ENCODE measurements at places on chromosomes 16 and 17.

DNA sequence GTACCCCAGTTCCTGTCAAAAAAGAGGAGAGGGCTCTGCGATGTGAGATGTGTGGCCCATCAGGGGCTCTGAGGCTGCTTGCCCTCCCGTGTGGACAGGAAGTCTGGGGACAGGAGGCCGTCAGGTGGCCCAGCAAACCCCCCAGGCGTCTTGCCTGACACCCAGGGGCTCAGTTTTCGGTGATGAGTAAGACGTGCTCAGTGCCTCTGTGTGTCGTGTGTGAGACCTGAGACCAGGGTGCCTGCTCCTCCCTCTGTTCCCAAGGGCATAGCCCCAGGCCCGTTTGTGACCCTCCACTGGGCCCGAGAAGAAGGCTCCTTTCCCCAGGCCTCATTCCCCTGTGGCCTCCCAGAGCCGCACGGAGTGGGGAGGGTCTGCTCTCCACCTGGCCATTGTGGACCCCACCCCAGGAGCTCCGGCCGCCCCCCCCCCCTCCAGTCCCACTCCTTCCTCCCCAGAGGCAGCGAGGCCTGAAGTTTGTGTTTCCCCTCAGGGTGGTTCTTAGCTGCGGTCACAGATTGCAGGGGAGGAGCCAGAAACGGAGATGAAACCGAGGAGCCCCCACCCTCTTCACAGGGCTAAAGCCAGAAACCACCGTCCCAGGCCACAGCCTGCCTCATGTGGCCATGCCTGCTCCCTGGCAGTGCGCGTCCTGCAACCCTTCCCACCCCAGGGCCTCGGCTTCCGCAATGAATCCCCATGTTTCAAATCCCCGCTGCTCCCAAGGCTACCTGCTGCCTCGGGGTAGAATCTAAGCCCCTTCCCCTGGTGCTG is 4.9 kb upstream of the ACTG1 start:
- no peak for DNase-seq

DNA sequence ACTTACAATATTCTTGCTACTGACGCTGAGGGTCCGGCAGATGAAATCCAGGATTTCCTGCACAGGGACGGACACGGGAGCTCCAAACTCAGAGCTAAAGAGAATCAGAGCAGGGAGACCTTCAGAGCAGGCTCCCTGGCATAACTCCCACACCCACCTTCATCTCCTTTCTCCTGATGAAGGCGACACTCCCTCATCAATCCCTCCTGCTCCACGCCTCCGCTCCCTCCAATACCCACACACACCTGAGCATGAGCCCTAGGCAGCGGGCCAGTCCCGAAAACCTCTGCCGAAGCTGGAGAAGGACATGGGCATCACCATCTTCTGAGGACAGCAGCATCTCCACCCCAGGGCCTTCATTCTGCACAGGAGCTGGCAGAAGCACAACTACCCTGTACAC is 28.1 kb downstream of the PELP1 start:
- no peak for DNase-seq

- DNase-seq, result no peak
These were observed 423.6 kb upstream of the CDH11 start for GRCh38 chr16:65545413-65545956.

DNA sequence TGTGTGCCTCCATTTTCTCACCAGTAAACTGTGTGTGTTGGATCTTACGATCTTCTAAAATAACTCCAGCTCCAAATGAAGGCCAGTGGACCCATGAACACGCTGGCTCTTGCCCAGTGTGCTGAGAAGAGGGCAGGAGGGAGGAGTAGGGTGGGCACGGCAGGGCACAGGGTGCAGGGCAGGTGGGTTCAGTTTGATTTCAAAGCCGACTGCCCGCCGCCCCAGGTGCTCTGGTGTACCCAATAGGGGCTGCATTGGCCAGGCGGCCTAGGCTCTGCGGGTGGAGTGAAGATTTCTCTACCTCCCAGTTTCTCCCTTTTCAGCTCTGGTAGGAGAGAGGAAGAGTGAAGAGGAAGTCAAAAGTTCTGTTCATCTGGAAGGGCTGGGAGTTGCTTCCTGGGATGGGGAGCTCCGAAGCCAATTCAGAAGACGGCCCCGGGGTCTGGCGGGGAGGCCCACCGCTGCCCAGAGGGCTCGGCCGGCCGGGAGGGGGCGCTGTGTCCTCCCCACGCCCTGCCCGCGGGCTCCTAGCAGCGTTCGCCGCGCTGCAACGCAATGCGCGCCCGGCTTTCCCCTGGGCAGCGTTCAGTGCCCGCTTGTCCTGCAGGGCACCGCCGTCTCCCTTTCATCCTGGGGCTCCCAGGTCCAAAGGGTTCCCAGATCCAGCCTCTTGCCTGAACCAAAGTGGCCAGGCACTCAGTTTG is 1.1 kb upstream of the CRHR1 start:
- peak; percentile 24 for DNase-seq

GRCh38 chr16:1073566-1074378 is 1.2 kb downstream of the SSTR5 start:
- no peak for DNase-seq

DNA sequence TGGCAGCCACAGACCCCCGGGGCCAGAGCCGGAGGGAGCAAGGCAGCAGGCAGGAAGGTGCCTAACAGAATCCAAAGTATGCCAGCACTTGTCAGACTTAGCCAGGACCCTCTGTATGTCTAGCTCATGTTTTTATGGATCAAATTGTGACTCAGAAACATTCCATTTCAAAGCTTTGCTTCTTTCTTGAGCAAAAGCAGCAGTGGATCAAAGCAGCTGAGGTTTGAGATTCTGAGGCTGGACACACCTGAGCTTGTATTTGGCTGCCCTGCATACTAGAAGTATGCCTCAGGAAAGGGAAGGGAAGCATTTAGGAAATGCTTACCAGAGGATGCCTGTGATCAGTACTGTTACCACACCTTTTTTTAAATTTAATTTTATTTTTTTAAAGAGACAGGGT is 5.7 kb upstream of the MYO1C start:
- DNase-seq, result no peak

- DNase-seq, result no peak
These were observed 157.5 kb upstream of the CACNG5 start for GRCh38 chr17:66677201-66677981.

DNA sequence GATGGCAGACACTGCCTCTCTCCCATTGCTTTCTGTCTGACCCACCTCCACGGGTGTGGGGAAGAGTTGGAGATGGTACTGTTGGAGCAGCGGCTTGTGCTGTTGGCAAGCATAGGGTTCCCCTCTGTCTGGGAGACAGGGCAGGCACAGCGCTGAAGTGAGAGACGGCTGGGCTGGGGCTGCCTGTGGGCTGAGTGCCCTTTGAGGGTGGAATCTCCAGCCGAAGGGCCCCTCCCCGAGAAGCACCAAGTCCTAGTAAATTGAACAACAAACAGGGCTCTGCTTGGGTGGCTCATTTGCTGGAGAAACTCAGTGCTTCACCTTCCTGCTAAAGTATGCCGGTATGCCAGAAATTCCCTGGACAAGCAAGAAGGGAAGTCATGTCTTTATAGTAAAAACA is 79.7 kb downstream of the KSR1 start:
- DNase-seq, result no peak

DNA sequence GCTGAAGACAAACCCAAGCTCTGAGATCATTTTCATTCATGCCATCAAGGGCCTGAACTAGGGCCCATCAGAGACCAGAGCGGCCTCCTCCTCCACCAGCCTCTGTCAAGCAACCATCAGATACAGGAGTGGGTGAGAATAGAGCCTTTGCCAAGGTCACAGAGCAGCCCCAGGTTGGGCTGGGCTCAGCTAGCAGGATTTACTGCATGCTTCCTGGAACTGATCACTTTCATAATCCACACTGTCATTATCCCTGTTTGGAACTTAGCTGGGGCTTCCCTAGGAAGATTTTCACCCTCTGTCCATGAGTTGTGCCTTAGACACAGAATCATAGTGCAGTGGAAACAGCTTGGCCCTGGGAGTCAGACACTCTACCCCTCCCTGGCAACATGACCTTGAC is 5.1 kb downstream of the MT4 start:
- no peak for DNase-seq

DNA sequence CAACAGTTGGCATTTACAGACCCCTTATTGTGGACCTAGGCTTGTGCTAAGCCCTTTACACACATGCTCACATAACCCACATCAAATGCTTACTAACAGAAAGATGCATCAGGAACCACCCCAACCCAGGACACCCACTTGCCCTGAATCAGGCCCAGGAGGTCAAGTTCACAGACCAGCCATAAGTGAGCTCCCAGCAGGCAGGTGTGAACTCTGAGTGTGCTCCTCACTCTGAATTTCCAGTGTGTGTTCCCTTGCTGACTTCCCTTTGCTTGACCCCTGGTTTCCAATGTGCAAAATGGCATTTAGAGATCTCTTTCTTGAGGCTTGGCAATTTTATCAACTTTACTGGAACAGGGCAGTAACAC is 87.0 kb downstream of the BMERB1 start:
- no peak for DNase-seq

DNA sequence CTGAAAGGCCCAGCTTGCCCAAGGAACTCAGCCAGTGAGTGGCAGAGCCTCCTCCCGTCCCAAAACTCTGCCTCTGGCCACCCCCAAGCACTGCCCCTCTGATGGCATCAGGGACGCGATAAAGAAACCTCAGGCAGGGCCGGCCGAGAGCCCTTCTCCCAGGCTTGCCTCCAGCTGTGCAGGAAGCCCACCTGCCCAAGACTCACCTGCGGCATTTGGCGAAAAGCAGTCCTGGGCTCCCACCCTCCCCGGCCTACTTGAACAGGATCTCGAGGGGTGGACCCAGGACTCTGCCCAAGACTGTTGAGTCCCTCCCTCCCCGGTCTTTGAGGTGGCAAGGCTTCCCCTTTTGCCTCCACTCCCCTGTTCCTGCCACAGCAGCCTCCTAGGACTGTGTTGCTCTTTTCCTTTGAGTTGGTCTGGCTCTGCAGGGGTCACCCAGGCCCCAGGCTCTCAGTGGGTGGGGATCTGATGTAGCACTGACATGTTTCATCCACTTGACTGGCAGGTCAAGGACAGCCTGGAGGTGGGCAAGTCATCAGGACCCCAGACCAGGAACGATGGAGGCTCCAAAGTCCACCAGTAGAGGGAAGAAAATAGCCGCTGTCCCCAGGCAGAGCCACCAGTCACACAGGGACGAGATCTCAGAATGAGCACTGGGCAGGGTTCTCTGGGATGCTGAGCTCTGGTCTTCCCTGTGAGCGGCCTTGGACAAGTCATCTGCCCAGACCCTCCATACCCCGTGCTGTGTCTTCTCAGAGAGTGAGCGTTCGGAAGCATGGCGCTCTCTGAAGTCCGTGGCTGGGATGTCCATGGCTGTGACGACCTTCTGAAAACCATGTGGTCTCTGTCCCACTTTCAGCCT is 111.0 kb upstream of the TNRC6C start:
- DNase-seq, result no peak

DNA sequence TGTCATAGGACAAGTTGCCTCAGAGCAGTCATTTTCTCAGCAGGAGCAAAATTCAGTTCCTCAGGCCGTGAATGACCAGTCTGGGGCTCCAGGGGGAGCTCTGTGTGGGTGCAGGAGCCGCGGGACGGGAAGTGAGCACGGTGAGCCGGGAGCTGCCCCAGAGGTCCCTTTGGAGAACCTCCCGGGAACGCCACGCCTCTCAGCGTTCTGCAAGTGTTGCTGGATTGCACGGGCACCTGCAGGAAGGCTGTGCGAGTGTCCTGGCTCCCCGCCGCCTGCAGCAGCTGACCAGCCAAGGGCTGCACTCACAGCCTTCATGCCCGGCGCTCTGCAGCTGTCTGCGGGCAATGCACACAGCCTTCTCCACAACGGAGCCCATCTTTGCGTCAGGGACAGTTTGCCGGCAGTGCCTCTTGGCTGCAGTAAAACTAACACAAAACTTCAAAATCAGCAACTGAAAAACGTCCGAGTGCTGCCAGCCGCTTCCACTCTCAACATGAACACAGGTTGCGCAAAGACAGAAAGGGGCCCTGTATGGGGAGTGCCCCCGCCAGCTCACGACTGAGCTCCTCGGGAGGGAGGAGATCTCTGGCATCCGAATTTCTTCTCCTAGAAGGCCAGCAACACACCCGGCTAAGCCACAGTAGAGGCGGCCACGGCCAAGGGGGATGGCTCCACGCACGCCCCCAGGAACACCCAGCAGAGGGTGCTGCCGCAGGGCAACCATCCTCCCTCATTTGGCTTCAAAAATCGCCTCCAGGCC is 16.0 kb downstream of the NDUFAF8 start:
- DNase-seq, result no peak

- DNase-seq, result no peak
These were observed 114.6 kb downstream of the PRKCB start for GRCh38 chr16:23950291-23950894.

DNA sequence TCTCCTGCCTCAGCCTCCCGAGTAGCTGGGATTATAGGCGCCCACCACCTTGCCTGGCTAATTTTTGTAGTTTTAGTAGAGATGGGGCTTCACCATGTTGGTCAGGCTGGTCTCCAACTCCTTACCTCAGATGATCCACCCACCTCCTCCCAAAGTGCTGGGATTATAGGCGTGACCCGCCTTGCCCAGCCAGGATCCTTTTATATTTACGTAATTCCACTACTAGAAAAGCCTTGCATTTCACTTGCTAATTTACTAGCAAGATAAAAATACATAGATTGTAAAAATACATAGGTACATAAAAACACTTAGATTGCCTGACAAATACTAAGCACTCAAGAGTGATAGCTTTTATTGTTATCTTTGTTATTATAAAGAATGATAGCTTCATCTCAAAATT is 47.5 kb downstream of the GDPD1 start:
- DNase-seq, result no peak

DNA sequence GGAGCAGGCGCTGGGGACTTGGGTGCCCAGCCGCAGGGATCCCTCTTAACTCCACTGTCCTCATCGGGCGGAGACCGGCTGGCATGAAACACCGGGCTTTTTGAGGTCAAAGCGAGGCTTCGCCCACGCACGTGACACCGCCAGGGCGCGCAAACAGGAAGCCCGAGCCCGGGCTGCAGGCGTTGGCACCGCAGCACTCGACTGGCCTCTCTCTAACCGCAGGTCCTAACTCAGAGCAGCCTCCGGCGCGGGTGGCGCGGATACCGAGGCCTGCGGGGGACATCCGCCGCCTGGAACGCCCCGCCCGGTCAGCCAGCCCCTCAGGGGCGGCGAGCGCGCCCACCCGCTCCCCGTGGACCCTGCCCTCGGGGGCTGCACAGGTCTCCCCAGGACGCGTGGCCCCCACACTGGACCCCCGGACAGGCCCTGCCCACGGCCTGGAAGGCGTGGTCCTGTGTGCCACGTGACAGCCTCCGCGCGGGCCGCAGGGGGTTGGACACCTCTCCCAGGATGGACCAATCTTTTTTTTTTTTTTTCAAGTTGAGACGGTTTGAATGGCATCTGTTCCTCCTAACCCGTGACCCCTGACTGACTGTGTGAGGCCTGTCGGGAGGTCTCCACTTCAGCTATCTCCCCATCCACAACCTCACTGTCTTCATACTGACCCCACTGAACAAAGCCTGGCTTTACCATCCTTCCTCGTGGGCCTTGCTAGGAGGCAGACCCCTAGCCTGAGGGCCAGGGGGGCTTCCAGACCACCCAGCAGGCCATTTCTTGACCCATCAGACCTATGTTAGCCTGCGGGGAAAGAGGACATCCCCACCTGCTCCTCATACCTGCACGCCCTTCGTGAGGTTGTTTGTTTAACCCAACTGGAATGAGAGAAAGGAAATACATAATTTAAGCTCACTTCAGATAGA is 8.4 kb upstream of the SLC47A2 start:
- peak; percentile 29 for DNase-seq

- no peak for DNase-seq
These were observed 78.7 kb downstream of the CRISPLD2 start for GRCh38 chr16:84898447-84898846.
